ENCODE measurements at places on chromosomes 4 and X.

DNA sequence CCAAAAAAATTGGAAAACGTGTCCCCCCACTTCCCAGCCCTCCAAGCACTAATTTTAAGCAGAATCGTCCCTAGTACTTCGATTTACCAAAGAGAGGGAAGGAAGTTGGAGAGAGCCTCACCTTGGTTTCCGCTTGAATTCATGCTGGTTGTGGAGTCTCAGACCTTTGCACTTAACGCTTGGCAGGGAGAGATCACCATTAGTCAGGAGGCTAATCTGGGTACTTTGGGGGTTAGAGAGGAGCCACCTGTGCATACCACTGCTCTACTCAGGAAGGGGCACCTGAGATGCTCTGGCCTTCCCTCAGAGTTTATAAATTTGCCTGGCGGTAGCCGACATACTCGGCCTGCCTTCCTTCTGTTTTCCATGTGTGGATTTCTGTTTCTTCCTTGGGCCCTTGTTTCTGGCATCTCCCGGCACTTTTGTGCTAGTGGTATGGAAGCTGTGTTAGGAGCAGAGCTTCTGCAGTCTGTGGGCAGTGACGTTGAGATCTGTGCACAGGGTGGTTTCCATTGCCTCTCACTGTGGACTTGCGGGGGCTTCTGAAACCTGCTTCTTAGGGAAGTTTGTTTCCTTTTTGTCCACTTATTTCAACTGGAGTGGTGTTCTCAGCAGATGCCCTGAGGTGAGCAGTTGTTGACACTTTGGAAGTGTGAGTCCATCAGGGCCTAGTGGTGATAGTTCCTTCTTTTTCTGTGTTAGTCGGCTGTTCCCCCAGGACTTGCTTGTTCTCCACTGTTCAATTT lies 104.2 kb downstream of the TMEM131L start:
- no peak for DNase-seq

GRCh38 chrX:136166221-136166855 lies 19.0 kb downstream of the FHL1 start:
- no peak for DNase-seq

GRCh38 chrX:139784807-139785206 lies 76.8 kb upstream of the MCF2 start:
- DNase-seq: no peak

DNA sequence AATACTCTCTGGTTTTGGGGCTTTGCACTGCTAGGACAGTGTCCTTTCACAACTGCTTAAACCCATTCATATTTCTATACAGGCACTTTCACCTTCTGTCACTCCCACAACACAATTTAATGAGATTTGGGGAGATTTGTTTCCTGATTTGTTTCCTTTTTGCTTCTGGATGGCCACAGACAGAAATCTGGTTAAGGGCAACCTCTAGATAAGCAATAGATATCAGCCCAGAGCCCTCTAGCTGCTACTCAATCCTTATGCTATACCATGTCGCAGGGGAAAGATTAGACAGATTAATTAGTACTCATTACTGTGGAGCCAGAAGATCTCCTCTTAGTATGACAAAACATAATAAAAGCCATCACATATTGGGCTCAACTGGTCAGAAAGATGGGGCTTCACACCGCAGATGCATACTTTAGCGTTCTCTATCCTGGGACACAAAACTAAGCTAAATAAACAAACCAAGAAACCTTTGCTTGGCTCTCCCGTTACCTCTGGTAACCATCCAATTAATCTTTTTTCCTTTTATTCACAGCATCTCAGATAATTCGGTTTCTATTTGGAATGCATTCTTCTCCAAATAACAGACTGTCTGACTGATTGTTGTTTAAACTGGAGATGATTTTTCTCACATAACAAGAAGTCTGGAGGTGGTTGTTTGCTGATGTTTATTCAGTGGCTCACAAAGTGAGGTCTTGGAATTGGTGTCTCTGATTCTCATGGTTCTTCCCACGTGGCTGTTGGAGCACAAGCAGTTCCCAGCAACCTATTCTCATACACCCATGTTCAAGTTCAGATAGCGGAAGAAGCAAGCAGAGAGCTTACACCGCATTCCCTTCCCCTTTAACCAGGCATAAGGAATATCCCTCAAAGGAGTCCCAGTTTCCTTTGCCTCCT lies 41.0 kb upstream of the ZNF330 start:
- DNase-seq: no peak

GRCh38 chrX:123581586-123581985 lies 151.3 kb downstream of the THOC2 start:
- no peak for DNase-seq

DNA sequence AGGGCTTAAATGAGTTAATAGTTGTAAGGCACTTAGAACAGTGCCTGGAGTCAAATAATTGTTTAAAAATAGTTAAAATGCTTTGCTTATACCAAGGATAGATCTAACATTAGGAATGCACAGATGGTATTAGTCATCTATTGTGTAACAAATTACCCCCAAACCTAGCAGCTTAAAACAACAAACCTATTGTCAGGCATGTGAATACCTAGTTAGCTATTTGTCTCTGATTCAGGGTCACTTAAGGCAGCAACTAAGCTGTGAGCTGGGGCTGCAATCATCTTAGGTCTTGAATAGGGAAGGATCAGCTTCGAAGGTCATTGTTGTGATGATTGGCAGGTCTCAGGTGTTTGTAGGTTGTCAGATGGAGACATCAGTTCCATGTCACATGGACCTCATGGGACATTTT lies 42.4 kb upstream of the AGA start:
- DNase-seq: no peak

- no peak for DNase-seq
Observed at GRCh38 chr4:110394871-110395270, 81.1 kb upstream of the ENPEP start.

DNA sequence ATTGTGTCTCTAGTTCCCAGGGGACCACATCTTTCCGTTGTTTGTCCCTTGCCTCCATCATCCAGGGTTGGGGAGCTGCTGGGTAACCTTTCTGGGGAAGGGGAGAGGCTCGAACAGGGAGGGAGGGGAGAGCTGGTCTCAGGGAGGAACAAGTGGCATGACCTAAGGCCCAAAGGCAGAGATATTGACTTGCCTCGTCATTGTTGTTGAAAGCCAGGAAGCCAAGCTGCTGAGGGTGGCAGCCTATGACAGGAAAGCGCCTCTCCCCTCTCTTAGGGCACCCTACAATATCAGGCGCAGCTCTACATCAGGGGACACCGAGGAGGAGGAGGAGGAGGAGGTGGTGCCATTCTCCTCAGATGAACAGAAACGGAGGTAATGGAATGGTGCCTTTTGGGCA lies 20.8 kb downstream of the ZNF185 start:
- no peak for DNase-seq

- no peak for DNase-seq
Observed at GRCh38 chr4:65973186-65973585, 302.9 kb upstream of the EPHA5 start.

- peak; percentile 74 for DNase-seq
Observed at GRCh38 chrX:104343428-104344129, 88.8 kb upstream of the ESX1 start.

DNA sequence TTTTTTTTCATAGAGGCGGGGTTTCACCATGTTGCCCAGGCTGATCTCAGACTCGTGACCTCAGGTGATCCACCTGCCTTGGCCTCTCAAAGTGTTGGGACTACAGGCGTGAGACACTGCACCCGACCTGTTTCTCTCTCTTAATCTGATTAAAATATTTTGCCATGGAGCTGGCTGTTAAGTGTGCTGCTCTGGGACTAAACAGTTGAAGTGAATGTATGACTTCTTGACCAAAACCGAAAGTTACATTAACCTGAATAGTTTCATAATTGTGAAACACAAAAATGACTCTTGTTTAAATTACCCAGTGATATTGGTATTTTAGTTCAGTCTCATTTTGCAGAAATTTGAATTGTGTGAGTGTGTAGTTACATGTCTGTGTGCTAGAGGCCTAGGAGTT lies 2548.6 kb downstream of the PCDH7 start:
- DNase-seq: no peak

DNA sequence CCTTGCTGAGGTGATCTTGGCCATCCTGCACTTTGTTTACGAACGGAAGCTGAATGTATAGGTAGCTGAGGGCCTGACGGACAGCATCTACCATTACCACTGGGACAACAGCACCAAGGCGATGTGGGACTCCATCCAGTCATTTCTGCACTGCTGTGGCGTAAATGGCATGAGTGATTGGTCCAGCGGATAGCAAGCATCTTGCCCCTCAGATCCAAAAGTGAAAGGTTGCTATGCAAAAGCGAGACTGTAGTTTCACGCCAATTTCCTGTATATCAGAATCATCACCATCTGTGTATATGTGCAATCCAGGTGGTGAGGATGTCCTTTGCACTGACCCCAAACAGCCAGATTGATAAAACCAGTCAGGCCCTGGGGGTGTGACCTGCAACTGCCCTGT lies 4.2 kb upstream of the PYURF start:
- no peak for DNase-seq

DNA sequence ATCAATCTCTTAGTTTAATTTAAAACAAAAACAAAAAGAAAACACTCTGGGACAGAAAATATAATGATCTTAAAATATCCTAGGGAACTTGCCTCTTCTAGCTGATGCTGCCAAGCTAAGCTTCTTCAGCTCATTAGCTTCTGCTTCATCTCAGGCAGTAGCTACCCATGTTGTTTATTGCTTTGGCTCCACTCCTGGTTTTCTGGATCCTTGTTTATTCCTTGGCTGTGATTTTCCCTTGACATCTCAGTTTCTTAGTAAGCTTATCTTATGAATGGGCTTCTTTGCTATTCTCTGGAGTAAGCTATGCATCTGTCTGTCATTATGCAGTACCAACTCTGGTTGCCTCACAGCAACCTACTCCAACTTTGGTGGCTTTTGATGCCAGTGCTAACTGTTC lies 5.1 kb upstream of the MTHFD2L start:
- no peak for DNase-seq

- no peak for DNase-seq
Observed at GRCh38 chrX:30880058-30880457, 9.0 kb downstream of the TAB3 start.

GRCh38 chr4:122576261-122577188 lies 44.3 kb downstream of the IL21 start:
- no peak for DNase-seq

DNA sequence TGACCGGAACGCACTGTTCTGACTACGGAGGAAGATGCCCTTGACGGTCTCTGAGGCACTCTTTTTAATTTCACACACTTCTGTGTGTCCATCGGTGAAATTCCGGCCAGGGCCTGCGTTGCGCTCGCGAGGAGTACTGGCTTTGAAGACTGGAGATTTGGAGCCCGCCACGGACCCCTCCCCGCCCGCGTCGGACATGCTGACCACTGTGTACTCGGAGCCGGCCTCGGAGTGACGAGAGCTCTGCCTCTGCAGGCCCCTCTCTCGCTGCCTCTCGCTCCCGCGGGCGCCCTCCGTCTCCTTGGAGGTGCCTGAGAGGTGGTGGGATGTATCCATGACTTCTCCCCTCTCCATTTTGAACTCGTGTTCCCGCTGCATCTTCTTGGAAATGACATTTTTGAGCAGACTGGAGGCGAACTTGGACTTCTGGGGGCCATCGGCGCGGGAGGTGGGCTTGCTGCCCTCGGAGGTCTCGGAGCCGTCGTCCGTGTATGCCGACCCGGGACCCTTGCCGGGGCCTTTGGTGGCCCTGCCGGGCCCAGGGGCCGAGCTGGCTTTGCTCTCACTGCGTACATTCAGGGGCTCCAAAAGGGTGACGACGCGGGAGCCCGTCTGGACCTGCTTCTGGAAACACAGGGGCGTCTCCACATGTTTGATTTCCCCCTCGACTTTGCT lies 5.7 kb downstream of the C4orf54 start:
- no peak for DNase-seq

- DNase-seq: no peak
Observed at GRCh38 chr4:39331191-39331590, 35.0 kb downstream of the RFC1 start.

DNA sequence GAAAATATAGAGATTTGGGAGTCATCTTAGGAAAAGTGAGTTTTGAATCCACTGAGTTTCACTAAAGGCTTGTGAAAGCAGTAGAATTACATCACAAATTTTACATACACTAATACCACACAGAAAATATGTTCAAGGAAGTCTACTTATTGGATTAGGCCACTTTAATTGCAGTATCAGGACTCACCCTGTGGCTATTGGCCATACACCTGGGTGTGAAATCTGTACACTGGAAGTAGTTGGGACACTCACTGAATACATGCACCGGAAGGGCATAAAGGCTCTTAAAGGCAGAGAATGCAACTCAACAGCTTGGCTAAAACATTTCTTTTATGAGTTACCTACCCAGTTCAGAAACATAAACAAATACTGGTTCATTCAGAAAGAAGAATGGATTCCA lies 19.8 kb downstream of the MAOB start:
- DNase-seq: no peak

- no peak for DNase-seq
Observed at GRCh38 chr4:13920901-13921300, 293.4 kb upstream of the BOD1L1 start.

GRCh38 chr4:54014666-54015160 lies 49.7 kb downstream of the CHIC2 start:
- no peak for DNase-seq

Data from NCI-H1048 (cell line).